ENCODE measurements at places on chromosomes 1 and 21. TPM values are rescaled to one million over a fixed set of nuclear protein-coding genes. Genes with fewer than 3 reads are reported as not detected.

Gene VSIG8
- total RNA-seq: under 0.01 TPM

Gene TNFSF18
- total RNA-seq: not detected

Gene WNT9A
- total RNA-seq: 2.8 TPM

Gene ALX3
- total RNA-seq: not detected

Gene ATP1A2
- 0.16 TPM for total RNA-seq

Gene KCNJ9
- total RNA-seq: 0.09 TPM

Gene SPRR5
- total RNA-seq: not detected
